NCI-H446 treated with DMSO at 0.1 percent for 48 hours (cell line): ENCODE measurements at places on chromosomes 12 and 14.

DNA sequence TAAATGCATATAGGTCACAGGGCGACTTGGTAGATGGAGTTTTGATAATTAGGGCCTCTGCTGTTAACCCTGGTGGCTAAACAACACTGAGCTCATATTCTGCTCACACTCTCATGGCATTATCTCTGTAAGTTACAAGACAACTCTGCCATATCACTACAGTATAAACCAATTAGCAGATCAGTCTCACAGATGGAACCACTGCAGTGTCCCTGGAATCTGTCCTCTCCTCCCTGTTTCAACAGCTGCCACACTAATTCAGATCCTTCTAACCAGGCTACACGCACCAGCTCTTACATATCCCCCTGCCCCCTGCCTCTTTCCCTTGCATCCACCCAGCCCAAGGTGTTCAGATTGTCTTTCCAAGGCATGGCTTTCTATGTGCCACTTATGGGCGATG is 161.0 kb upstream of the RMST start:
- DNase-seq, result no peak

DNA sequence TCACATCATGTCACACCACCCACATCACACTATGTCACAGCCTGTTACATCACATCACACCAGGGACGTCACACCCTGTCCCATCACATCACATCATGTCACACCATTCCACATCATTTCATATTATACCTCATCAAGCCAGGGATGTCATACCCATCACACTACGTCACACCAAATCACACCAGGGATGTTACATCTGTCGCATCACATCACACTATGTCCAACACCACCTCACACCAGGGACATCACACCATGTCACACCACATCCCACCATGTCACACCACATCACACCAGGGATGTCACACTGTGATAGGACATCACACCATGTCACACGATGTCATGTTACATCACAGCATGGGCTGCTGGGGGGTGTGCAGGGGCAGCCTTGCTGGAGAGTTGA is 110.6 kb downstream of the TMEM121 start:
- DNase-seq, result no peak

DNA sequence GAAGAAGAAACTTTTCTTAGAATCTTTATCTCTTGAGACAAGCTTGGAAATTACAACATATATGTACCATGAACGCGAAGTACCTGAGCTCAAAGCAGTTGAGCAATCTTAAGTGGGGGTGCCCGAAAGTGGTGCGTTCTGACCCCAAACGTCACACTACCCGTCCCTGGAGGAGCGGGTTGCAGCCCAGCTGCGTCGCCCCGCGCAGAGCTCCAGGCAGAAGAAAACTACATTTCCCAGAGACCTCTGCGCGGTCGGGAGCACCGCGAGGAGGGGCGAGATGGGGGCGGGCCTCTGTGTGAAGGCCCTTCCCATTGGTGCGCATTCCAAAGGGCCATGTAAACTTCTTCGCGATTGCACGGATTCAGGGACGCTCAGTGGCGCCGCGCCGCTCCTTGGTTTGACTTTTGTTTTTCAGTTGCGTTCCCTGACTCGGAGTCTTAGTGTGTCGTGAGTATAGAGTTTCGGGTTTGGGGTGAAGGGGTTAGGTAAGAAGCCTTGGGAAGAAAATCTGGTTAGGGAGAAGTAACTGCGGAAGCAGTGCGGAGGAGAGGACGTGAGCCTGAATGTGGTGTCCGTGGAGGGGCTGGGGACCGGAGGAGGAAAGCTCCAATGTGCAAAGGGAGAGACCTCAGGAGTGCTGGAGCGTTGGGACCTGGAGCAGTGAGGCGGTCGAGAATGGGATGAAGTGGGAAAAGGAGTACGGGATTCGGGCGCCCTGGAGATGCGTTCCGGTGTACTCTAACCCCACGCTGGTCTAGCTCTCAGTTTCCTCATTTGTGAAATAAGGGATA is at the start of gene CCDC77:
Gene CCDC77 (plus strand): TSS at position 410 of the 794 bp plus-strand sequence. CDS start 7,740 bp downstream, outside the sequence.
- DNase-seq, result no peak

DNA sequence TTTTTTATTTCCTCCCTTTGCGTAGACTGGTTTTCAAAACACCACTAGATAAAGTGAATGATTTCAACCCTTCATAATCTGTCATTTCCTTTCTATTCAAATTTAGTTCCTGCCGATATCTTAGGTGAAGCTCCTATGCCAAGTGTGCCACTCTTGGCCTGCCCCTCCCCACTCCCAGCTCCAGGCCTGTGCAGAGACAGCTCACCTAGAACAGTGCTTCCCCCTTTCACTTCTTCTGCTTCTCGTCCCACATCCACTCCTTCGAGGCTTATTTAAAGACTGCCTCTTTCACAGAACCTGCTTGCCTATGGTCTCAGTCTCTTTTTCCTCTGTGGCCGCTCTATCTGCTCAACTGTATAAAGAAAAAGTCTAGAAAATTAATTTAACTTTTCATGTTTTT is 473.8 kb downstream of the RAD51B start:
- DNase-seq, result no peak
